ENCODE measurements at places on chromosomes 2 and 18. TPM values are rescaled to one million over a fixed set of nuclear protein-coding genes. Genes with fewer than 3 reads are reported as not detected.

CD28 gene
- not detected for total RNA-seq

MDH1B gene
- total RNA-seq: 0.56 TPM

ERFE gene
- total RNA-seq: 2.8 TPM

IMPA2 gene
- 7.1 TPM for total RNA-seq

PID1 gene
- total RNA-seq: 6.9 TPM

REG3A gene
- not detected for total RNA-seq

LOXHD1 gene
- not detected for total RNA-seq

EGR4 gene
- total RNA-seq: not detected

Measured in regular cardiac myocyte (primary cell).